ENCODE measurements at places on chromosomes 16 and 17.

DNA sequence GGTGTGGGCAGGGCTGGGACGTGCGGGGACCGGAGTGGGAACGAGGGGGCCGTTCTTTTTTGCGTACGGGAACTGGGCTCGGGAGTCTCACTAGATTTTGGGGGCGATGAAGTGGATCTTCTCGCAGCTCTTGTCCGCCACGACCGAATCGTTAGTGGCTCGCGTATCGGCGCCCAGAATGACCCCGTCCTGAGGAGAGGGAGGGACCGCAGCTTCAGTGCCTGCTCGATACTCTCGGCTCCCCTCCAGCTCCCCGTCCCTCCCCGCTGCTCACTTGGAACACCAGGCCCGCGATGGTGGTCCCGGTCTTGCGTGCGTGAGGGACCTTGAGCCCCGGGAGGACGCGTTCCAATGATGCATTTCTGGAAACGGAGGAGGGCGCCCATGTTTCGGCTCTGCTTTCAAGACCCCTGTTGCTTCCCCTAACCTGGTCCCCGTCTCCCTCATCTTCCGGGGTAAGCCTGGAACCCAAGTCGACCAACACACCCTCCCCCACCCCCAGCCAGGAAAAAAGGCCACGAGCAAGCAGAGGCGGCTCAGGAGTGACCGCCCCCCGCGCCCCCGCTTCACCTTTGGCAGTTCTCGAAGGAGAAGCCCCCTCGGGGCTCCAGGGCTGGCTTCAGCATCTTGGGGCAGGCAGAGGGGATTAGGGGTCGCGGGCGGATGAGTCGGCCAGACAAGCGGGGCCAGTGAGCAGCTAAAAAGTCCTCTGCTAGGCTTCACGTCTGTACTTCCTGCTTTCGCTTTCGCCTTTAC, at the start of gene PSMB10:
Gene PSMB10, minus strand, starts transcription at position 727 of the 756 bp plus-strand sequence. Its CDS starts 101 bp downstream, at position 626.
- DNase-seq, result no peak

DNA sequence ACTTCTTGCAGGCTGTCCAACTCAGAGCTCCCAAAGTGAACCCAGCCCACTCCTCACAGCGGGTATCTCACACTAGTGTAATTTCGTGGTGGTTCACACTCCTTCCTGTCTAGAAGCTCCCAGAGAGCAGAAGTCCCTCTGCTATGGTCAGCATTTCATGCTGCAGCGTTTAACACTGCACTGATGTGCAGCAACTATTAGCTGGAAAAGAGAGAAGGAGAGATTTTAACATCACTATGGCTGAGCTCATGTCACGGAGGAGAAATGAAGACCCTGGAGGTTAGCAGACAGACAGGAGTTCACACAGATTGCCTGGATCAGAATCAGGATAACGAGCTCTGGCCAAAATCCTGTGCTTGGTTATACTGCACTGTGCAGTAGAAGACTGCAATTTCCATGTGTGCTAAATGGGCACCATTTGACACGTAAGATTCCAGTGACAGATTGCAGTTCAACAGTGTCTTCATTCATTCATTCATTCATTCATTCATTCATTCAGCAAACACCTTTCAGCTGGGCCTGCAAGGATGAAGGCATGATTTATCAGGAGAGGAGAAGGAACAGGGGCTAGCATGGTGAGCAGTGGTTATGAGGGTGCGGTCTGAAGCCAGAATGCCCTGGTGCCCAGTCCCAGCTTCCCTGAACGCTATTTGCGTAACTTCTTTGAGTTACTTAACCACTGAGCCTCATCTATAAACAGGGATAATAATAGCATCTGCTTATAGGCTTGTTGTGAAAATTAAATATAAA, 5.3 kb upstream of the CCL1 start:
- no peak for DNase-seq

GRCh38 chr17:75077496-75078283, 10.1 kb upstream of the SLC16A5 start:
- no peak for DNase-seq

GRCh38 chr16:73047221-73047535, 750 bp downstream of the ZFHX3 start:
- DNase-seq, result no peak

DNA sequence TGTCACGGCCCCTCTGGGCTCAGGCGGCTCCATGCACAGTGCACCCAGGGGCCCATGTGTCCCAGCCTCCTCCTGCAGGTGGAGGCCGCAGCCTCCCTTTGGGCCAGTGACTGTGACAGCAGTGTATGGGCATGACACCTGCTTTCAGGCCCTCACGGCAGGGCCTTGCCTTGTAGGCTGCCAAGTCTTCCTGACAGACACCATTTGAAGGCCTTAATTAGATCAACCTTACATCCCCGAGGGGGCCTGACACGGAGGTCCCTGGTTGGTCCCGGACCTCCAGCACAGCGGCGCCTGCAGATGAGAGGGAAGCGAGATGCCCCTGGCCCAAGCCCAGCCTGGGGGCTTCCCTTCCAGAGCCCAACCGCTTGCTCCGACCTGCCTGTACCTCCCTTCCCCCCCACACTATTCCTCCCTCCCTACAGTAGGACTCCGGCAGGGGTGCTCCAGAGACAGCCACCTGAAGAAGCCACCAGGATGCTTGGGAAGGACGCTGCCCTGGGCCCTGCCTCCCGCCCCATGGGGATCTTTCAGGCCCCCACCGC, 31.9 kb downstream of the BAIAP2 start:
- no peak for DNase-seq

GRCh38 chr16:17370223-17370707, 100.5 kb downstream of the XYLT1 start:
- DNase-seq, result no peak

- no peak for DNase-seq
Measured at GRCh38 chr17:38572669-38573365, 32.9 kb downstream of the SRCIN1 start.

GRCh38 chr17:19551165-19551564, 17.5 kb downstream of the SLC47A1 start:
- DNase-seq, result no peak

- no peak for DNase-seq
Measured at GRCh38 chr17:19411631-19412030, 599 bp downstream of the RNF112 start.

DNA sequence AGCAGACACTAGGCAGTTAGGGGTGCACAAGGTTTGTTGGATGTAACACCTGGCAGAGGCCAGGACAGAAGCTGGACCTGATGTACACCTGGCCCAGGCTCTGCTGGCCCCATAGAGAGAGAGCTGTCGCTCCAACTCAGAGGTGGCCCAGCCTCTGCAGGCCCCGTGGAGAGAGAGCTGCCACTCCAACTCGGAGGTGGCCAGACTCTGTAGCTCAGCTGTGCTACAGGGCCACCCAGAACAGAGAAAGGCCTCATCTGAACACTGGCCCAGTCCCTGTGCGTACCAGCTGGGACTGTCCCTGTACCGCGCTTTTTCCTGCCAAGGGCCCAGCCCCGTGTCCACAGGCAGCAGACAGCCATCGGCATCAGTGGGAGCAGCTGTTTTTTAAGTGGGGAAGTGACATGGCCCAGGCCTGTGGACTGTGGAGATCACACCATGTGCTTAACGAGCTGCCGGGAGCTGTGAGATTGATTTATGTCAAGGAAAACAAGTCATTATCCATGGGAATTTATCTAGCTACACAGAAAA, 176.4 kb upstream of the CHMP6 start:
- DNase-seq, result no peak

DNA sequence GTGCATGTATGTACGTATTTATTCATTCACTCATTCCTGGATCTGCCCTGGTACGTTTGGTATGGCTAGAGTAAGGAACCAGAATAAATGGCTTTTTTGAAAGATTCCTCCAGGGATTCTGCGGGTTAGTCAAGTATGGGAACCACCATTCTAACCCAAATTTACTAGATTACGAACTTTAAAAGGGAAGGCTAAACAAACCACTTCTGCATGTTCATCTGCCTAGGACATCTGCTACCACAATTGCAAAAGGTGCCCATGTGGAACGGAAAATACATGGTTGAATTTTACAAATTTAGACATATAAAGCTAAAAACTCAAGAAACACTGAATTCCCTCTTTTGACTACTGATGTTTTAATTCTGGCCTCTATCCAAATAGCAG, 22.1 kb downstream of the CYTH1 start:
- DNase-seq, result no peak

GRCh38 chr16:12162151-12162985, 185.8 kb downstream of the SNX29 start:
- no peak for DNase-seq

GRCh38 chr17:30312226-30312625, 20.5 kb upstream of the BLMH start:
- no peak for DNase-seq

DNA sequence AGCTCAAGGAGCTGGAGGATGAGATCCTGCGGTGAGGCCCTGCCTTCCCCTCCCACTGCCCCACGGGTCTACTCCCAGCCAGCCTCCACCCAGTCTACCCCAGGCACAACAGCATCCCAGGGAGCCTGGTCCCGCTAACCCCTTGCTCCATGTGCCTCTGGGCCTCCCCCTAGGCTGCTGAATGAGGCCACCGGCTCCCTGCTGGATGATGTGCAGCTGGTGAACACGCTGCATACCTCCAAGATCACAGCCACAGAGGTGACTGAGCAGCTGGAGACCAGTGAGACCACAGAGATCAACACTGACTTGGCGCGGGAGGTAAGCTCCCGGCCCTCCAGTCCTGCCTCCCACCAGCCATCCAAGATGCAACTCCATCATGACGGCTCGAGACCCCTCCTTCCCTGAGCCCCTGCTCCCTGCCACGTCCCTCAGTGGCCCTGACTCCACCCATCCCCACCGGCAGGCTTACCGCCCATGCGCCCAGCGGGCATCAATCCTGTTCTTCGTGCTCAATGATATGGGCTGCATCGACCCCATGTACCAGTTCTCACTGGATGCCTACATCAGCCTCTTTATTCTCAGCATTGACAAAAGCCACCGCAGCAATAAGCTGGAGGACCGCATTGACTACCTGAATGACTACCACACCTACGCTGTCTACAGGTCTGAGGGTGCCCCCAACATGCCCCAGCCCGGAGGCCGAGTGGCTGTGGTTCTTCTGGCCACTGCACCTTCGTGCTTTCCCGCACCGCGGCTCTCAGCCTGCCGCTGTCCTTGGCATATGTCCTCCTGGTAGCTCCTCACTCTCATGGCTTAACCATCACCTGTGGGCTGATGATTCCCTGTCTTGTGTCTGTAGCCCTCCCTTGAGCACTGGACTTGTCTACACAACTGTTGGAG, 15.0 kb upstream of the KDM6B start:
- no peak for DNase-seq

- DNase-seq, result no peak
Measured at GRCh38 chr17:9676084-9676483, 30.8 kb downstream of the USP43 start.

GRCh38 chr16:21598701-21599121, 666 bp upstream of the METTL9 start:
- DNase-seq, result no peak

- DNase-seq, result no peak
Measured at GRCh38 chr17:42553866-42554249, 1.1 kb downstream of the HSD17B1 start.

DNA sequence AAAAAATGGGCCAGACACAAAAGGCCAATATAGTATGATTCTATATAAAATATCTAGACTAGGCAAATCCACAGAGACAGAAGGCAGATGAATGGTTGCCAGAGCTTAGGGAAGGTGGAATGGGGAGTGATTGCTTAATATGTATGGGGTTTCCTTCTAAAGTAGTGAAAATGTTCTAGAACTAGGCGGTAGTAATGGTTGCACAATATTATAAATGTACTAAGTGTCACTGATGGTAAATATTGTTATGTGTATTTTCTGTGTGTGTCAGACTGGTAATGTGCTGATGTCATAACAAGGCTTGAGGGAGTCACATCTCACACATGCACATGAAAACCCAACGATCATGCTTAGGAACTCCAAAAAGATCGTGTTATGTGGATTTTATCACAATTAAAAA, 106.9 kb upstream of the SIAH1 start:
- no peak for DNase-seq

- no peak for DNase-seq
Measured at GRCh38 chr17:49951362-49952082, 17.5 kb upstream of the DLX4 start.

GRCh38 chr17:14019186-14019956, 49.9 kb upstream of the COX10 start:
- DNase-seq, result peak; percentile 3

DNA sequence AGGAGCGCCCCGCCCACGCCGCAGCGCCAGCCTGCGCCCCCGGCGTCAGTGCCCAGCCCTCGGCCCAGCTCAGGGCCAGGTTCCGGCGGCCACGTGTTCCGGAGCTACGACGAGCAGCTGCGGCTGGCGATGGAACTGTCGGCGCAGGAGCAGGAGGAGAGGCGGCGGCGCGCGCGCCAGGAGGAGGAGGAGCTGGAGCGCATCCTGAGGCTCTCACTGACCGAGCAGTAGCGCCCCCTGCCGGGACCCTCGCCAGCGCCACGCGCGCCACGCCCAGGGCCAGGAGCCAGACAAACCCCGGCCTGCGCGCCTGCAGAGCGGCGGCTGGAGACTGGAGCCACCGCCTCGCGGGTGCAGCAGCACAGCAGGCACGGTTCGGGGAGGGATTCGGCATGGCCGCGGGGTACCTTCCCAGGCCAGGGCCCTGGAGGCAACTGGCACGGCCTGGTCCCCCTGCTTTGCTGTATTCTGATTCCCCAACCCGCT, 9.3 kb downstream of the CORO6 start:
- no peak for DNase-seq

DNA sequence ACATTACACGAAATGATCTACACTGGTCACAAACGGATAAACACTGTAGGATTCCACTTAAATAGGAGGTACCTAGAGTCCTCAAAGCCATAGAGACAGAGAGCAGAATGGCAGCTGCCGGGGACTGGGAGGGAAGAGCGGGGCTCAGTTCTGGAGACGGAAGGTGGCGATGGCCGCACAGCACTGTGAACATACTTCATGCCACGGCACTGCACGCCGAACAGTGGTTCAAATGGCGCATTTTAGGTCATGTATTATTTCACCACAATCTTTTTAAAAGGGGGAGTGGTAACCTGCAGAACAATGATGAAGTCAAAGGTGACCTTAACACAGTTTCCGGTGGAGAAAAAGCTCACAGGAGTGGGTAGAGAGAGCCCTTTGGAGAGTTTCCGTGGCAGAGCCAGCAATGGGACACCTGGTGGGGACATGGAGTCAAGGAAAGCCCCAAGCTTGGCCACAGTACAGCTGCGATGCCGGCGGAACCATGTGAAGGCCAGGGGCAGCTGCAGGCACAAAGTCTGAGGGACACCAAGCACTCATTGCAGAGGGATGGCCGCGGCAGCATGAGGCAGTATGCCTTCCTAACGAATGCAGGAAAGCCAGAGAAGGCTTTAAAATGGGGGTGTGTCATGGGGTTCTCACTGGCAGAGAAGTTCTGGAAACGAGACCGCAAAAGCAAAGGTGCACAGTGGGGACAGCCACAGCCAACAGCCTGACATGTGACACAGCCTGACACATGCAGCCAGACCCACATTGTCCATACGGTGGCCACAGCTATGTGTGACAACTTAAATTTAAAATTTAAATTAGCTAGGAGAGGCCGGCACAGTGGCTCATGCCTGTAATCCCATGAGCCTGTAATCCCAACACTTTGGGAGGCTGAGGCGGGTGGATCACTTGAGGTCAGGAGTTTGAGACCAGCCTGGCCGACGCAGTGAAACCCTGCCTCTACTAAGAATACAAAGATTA, 7.3 kb downstream of the FLCN start:
- no peak for DNase-seq

GRCh38 chr17:41619036-41619926, 5.1 kb downstream of the KRT17 start:
- no peak for DNase-seq

- DNase-seq, result no peak
Measured at GRCh38 chr17:35876534-35876933, 3.6 kb downstream of the CCL5 start.

GRCh38 chr17:48910370-48910769, 2.2 kb downstream of the UBE2Z start:
- no peak for DNase-seq

- no peak for DNase-seq
Measured at GRCh38 chr16:68508013-68508412, 31.1 kb upstream of the ZFP90 start.
